ENCODE measurements at places on chromosomes 3 and 15. TPM values are rescaled to one million over a fixed set of nuclear protein-coding genes. Genes with fewer than 3 reads are reported as not detected.

SCG5 gene
- total RNA-seq: not detected

KLHL40 gene
- total RNA-seq: not detected

ALPK3 gene
- 7.1 TPM for total RNA-seq

VPS33B gene
- 8.7 TPM for total RNA-seq

SIDT1 gene
- total RNA-seq: 2.7 TPM

KIF15 gene
- total RNA-seq: 0.87 TPM

CADPS gene
- total RNA-seq: 16.2 TPM

EPHA6 gene
- 1.3 TPM for total RNA-seq

GOLGA8J gene
- not detected for total RNA-seq

ZNF662 gene
- total RNA-seq: 17.8 TPM

CLDN16 gene
- not detected for total RNA-seq

SPATA12 gene
- total RNA-seq: not detected

TGM5 gene
- total RNA-seq: not detected

IL17RD gene
- total RNA-seq: 9.8 TPM

CLSTN2 gene
- total RNA-seq: 13.4 TPM

CLDN11 gene
- total RNA-seq: 65.1 TPM

GOLGA8S gene
- not detected for total RNA-seq

EPHA3 gene
- total RNA-seq: 20.1 TPM

CD200 gene
- total RNA-seq: 4.5 TPM

KCTD6 gene
- 16.1 TPM for total RNA-seq

HTR3E gene
- total RNA-seq: not detected

PPP1R14D gene
- not detected for total RNA-seq

CCDC39 gene
- not detected for total RNA-seq

LMAN1L gene
- not detected for total RNA-seq

SCN10A gene
- total RNA-seq: not detected

GCNT3 gene
- not detected for total RNA-seq

CNTN3 gene
- 2.7 TPM for total RNA-seq

MNS1 gene
- 4.6 TPM for total RNA-seq

MESP2 gene
- total RNA-seq: 1.5 TPM

C3orf80 gene
- total RNA-seq: 1.8 TPM

CCR8 gene
- not detected for total RNA-seq

HES1 gene
- total RNA-seq: 34.7 TPM

CATSPER2 gene
- 1.2 TPM for total RNA-seq

MRAS gene
- total RNA-seq: 160 TPM

SHC4 gene
- total RNA-seq: 36.9 TPM

PRR20G gene
- not detected for total RNA-seq

GHSR gene
- not detected for total RNA-seq

FBXW12 gene
- total RNA-seq: not detected

OR4F6 gene
- not detected for total RNA-seq

SLCO3A1 gene
- 14.7 TPM for total RNA-seq

DAPK2 gene
- 75.9 TPM for total RNA-seq

CLDN18 gene
- not detected for total RNA-seq

SNX22 gene
- 19.9 TPM for total RNA-seq

SCAMP5 gene
- 1.5 TPM for total RNA-seq

CIAO2A gene
- total RNA-seq: 46.9 TPM

SUSD5 gene
- 12.6 TPM for total RNA-seq

CCR5 gene
- 1.2 TPM for total RNA-seq

GJD2 gene
- not detected for total RNA-seq

FILIP1L gene
- 27.4 TPM for total RNA-seq

LINGO1 gene
- 1.5 TPM for total RNA-seq

C3orf38 gene
- 22.0 TPM for total RNA-seq

NGRN gene
- 90.0 TPM for total RNA-seq

Measured in tibial nerve (tissue), 4 donors.